Fibroblast of the aortic adventitia (primary cell): ENCODE measurements at places on chromosomes 4 and X.

- no peak for DNase-seq
Measured at GRCh38 chr4:100314057-100314456, 123.8 kb upstream of the DDIT4L start.

GRCh38 chrX:153353416-153353815 is 19.5 kb downstream of the ZNF275 start:
- no peak for DNase-seq

- DNase-seq = peak; percentile 91
Measured at GRCh38 chr4:80173401-80173800, 23.9 kb upstream of the PRDM8 start.

DNA sequence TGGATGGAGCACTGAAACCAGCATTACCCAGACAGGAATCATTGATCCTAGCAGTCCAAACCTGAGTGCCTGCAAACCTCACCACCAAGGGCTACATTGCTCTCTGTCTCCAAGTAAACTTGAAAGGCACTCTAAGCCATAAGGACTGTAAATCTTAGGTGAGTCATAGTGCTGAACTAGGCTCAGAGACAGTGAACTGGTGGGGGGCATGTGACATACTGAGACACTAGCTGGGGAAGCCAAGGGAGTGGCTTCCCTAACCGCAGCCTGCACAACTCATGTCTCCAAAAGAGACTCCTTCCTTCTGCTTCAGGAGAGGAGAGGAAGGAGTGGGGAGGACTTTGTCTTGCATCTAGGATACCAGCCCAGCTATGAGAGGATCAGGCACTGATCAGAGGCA is 235.5 kb upstream of the ACTRT1 start:
- DNase-seq = no peak
